T-cell (primary cell): ENCODE measurements at places on chromosomes 1 and 21.

- no peaks in the 10 kb centered on the region for H3K27me3 ChIP-seq
- H3K4me3 ChIP-seq: no peak overlapping the region
- peaks cover 2% of the 10 kb centered on the region for H3K36me3 ChIP-seq
Observed at GRCh38 chr1:77832901-77833300, 53.5 kb downstream of the MIGA1 start.

DNA sequence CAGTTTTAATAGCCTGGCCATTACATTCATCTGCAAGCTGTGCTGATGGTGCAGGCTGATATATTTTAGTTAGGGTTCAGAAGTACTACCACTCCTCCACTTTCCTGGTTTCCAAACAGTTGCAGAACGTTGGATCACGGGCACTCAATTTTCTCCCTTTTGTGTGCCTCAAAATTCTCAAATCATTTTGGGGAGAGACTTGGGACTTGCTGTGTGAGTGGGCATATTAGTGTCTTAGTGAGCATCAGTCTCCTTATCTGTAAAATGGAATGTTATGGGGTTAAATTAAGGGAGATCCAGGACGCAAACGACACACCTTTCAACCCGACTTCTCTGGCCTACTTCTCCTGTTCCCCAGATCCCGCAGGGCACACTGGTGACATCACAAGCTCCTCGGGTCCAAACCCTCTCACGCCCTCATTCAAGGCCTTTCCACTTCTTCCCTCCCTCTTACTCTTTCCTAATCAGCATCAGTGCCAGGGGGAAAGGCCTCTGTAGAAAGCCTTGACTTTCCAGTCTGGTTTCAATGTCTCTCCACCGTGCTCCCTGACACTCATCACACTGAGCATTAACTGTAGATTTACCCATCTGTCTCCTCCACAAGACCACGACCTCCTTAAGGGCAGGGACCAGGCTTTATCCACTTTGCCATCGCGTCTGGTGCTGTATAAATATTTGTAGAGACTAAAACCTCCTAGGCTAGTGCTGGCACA lies 1.2 kb downstream of the PIGP start:
- H3K4me1 ChIP-seq: peaks cover 19% of the 10 kb centered on the region
- H3K27me3 ChIP-seq: no peaks in the 10 kb centered on the region
- H3K27ac ChIP-seq: peak overlapping the region; percentile 91
- H3K36me3 ChIP-seq: no peaks in the 10 kb centered on the region
- H3K4me3 ChIP-seq: peak overlapping the region; percentile 68

DNA sequence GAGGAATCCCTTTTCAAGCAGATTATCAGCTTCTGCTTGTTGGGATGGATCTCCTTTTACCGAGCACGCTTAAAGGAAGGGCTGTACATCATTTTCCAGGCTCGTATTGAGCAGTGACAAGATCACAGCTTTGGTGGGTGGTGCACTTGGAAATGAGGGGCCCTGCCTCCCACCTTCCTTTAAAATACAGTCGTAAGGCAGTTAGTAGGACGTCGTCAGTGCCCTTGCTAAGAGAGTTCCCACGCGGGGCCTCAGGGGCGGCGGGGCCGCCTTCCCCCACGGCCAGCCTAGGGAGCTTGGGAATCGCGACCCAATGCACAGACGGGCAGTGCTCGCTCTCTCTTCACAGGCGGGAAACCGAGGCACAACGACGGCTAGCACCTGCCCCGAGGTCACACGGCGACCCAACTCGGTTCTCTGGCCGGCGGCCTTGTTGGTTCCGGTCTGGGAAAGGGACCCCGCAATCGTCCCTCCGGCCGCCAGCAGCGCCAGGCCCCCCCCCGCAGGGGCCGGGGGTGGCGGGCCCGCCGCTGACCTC lies 58.6 kb downstream of the H3-3A start:
- H3K27ac ChIP-seq: peak overlapping the region; percentile 44
- H3K27me3 ChIP-seq: no peaks in the 10 kb centered on the region
- H3K4me1 ChIP-seq: peaks cover 7% of the 10 kb centered on the region
- H3K4me3 ChIP-seq: peak overlapping the region; percentile 48

- H3K27me3 ChIP-seq: peaks cover 12% of the 10 kb centered on the region
- H3K4me3 ChIP-seq: no peak overlapping the region
- no peaks in the 10 kb centered on the region for H3K4me1 ChIP-seq
- H3K27ac ChIP-seq: no peak overlapping the region
- no peaks in the 10 kb centered on the region for H3K36me3 ChIP-seq
- no peak for DNase-seq
Observed at GRCh38 chr1:4594286-4594991, 60.0 kb upstream of the AJAP1 start.
